Stimulated activated CD4-positive, alpha-beta T cell treated with anti-CD3 and anti-CD28 coated beads, TNF-alpha, amount 100 ng/mL, for 48 hours (primary cell): ENCODE measurements at places on chromosomes 5 and 9.

- DNase-seq = no peak
Observed at GRCh38 chr9:122134822-122135528, 24.6 kb downstream of the NDUFA8 start.

DNA sequence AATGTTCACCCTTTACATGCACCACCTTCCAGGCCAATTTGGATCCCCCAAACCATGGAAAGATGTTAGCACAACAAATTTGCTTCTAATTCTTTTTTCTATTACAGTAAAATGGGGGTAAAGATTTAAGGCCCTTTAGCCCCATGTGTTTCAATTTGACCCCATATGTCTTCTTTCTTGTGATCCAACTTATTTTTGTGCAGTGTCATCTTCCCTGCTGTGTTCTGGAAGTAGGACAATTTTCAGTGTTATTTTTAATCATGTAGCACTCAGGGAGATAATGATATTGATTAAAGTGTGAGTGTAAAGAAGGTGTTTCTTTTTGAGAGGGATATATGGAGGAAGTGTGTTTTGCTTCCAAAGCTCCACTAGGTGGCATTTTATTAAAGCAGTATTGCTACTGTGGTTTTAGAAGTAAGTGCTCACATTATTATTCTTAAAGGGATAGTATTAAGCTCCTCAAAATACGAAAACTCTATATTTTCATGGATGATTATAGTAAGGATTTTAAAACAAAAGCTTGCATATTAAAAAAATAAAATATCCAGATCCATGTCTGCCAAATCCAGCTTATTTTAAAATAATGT lies 118.7 kb upstream of the ATP10B start:
- DNase-seq = no peak

DNA sequence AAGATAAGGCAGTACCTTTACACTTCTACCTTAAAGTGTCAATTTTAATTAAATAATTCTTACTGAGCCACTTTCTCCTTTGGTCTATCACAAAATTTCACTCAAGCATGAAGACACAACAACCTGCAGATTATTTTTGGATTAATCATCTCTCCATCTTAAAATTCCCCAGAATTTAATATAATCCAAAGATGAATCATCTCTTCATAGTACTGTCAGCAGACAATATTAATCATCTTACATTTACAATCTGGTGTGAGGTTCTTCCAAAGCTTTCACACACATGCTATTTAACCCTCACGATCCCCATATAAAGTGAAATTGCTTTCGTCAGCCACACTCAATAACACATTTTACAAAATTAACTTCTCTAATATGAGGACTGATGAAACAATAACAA lies 43.0 kb downstream of the LHFPL2 start:
- DNase-seq = no peak

- no peak for DNase-seq
Observed at GRCh38 chr9:93897075-93897970, 57.8 kb downstream of the BARX1 start.

GRCh38 chr9:119810645-119811429 lies 441.6 kb upstream of the BRINP1 start:
- DNase-seq = no peak

- no peak for DNase-seq
Observed at GRCh38 chr9:94648185-94648584, 8.9 kb upstream of the FBP1 start.

DNA sequence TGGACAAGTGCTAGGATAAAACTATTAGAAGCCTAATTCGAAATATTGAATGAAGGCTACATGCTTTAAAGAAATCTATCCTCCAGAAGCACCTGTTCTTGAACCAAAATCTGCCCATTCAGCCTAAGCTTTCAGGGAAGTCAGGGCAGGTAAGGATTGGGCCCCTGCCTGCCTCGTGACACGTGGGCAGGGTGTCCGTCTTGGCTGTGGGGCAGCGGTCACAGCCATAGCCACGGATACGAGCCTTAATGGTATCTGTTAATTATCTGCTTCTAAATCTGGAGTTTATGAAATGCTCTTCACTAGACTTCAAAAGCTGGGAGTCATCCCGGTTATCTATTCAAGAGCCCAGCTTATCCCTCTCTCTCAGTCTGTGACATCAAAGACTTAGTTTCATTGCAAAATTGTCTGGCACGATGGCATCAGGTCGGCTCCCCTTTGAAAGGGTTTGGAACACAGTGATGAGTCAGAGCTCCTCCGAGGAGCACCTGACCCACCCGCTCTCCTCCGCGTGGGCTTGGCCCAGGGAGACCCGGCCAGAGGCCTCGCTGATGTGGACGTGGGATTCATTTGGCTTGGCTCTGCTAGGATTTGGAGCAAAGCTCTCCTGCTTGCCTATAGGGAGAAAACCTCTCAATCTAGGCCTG lies 135.9 kb downstream of the MACROH2A1 start:
- DNase-seq = no peak

DNA sequence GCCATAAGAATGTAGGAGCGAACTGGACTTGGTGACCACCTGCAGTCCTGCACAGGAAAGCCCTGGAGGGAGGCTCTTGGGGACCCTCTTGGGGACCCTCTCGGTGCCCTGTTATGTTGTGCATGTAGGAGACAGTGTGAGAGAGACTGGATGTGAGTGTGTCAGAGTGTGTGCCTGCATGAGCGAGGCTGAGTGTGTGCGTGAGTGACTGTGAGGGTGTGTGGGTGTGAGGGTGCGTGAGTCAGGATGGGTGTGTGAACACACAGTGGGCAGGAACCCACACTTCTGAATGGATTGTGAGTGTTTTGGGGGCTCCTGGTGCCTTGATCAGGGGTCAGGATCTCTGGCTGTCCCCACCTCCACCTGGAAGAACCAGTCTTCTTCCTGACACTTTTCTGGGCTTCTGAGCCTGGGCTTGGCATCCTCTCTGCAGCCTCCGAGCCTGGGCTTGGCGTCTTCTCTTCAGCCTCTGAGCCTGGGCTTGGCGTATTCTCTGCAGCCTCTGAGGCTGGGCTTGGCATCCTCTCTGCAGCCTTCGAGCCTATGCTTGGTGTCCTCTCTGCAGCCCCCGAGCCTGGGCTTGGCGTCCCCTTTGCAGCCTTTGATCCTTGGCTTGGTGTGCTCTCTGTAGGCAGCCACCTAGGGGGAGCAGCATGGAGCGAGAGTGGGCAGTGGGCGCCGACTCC lies 25.6 kb upstream of the ANKRD33B start:
- no peak for DNase-seq

- DNase-seq = no peak
Observed at GRCh38 chr5:160694896-160695295, 157.1 kb downstream of the ATP10B start.

GRCh38 chr9:87795178-87795577 lies 69.3 kb downstream of the CTSL start:
- no peak for DNase-seq

DNA sequence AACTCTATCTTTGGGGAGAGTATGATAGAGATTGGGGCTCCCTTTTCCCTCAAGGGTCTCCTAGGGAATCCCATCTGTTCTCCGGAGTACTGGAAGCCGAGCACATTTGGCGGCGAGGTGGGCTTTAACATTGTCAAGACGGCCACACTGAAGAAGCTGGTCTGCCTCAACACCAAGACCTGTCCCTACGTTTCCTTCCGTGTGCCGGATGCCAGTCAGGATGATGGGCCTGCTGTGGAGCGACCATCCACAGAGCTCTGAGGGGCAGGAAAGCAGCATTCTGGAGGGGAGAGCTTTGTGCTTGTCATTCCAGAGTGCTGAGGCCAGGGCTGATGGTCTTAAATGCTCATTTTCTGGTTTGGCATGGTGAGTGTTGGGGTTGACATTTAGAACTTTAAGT lies 21.5 kb downstream of the PTGS1 start:
- no peak for DNase-seq

DNA sequence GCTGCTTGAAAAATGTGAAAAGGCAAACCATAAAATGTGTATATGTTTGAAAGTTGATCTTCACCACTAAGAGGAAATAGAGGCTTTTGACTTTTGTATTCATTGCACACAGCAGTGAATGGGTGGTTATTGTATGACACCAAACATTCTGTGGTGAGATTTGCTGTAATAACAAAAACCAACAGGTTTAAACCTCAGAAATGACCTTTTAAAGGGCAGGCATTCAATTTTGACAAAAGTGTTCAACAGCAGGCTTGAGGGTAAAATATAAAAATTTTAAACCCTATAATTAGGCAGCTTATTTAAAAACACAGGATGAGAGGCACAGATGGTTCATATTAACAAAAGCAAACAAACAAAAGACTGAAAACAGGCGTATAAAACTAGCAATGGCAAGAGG lies 128.1 kb upstream of the NUDT12 start:
- no peak for DNase-seq

- no peak for DNase-seq
Observed at GRCh38 chr5:141674747-141675146, 7.3 kb downstream of the ARAP3 start.

- DNase-seq = no peak
Observed at GRCh38 chr5:140246378-140247122, 56.4 kb downstream of the PFDN1 start.

GRCh38 chr9:73531051-73531532 lies 379.4 kb downstream of the ANXA1 start:
- no peak for DNase-seq

- no peak for DNase-seq
Observed at GRCh38 chr9:131982671-131983239, 96.9 kb downstream of the MED27 start.

- DNase-seq = no peak
Observed at GRCh38 chr5:167822241-167822640, 469.2 kb upstream of the WWC1 start.

- DNase-seq = no peak
Observed at GRCh38 chr9:4862506-4863250, 69.9 kb downstream of the RCL1 start.

- DNase-seq = no peak
Observed at GRCh38 chr5:181099602-181100086, 31.3 kb downstream of the OR2V1 start.

DNA sequence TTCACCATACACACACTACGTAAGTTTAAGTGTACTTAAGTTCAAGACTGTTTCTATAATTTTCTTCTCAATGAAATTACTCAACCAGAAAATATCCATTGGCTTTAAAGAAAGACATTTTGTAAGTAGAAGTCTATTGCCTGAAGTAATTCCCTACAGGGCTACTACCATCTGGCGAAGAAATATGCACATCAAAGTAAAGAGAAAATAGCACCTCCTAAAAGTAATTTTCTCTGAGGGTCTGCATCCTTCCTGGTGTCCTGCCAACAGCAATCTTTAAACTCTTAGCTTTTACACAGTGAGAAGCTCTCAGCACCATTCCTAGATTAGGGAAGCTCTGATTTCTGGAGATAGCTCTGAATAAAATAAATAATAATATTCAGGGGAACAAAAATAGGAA lies 498.5 kb upstream of the TYRP1 start:
- no peak for DNase-seq

- DNase-seq = no peak
Observed at GRCh38 chr5:83559118-83559785, 87.7 kb downstream of the VCAN start.

DNA sequence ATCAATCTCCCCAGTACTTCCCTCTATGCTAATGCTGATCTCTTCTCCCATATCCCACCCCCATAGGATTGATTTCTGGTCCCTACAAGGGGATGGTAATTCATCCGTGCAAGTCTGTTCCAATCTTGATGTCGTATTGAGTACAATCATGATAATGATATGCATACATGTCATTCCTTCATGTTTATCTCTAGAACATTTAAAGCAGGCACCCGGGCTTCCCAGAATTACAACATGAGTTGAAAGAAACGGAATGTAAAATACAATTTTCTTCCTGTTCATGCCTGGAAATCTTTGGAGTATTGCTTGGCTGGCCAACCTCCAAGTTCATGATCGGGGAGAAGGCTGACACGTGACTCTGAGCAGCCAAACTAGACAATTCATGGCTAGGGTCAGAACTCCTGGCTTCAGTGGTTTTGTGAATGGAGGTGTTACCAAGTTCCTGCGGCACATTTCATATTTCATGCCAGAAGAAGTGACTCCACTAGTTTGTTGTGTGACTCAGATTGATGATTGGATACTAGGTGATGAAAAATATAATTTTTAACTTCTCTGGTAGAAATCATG lies 66.6 kb downstream of the C9orf152 start:
- no peak for DNase-seq

- no peak for DNase-seq
Observed at GRCh38 chr9:92561374-92562330, 25.9 kb upstream of the ECM2 start.

GRCh38 chr5:158898185-158899177 lies 201.2 kb downstream of the EBF1 start:
- no peak for DNase-seq

DNA sequence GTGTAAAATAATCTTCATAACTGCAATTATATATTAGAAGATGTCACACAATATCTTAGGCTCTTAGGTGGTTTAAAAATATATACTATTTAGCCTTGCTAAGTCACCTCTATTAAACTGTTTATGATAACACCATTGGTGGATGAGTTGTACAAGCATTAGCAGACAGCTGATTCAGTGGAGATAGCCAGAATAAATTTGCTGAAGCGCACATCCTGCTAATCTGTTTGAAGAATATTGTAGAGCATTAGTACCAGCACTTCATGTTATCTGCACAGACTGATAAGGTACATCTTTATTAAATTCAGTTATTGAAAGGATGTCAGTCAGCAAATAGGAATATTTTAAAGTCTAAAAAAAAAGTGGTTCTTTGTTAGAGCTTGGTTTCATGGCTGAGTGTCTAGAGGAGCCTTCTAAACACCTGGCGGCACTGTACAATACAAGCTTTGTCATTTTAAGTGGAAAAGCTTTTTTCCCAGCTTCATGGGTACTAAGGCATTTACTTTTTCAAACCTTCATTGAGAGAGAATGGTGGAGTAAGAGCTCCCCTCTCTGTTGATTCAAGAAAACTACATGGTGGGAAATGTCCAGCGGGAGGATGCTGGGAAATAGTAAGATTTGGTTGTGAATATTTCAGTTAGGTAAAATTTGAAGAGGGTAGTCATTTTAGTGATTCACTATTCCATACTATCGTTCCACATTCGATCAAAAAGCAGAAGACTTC lies 275.1 kb downstream of the SLF1 start:
- DNase-seq = no peak

- DNase-seq = no peak
Observed at GRCh38 chr9:25442526-25442925, 235.7 kb downstream of the TUSC1 start.

GRCh38 chr5:157821822-157822622 lies 36.9 kb downstream of the CLINT1 start:
- no peak for DNase-seq

DNA sequence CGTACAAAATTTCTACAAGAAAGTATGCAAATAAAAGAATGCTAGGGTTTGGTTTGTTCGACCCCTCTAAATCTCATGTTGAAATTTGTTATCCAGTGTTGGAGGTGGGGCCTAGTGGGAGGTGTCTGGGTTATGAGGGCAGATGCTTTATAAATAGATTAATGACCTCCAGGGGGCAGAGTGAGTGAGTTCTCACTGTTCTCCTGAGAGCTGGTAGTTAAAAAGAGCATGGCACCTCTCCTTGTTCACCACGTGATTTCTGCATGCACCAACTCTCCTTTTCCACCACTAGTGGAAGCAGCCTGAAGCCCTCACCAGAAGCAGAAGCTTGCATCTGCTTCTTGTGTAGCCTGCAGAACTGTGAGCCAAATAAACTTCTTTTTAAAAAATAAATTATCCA lies 50.4 kb upstream of the FAM170A start:
- DNase-seq = no peak

- no peak for DNase-seq
Observed at GRCh38 chr5:66739021-66739420, 142.8 kb downstream of the MAST4 start.

- no peak for DNase-seq
Observed at GRCh38 chr5:41279040-41279439, 65.7 kb upstream of the C6 start.
